ENCODE measurements at places on chromosomes 2 and 18.

DNA sequence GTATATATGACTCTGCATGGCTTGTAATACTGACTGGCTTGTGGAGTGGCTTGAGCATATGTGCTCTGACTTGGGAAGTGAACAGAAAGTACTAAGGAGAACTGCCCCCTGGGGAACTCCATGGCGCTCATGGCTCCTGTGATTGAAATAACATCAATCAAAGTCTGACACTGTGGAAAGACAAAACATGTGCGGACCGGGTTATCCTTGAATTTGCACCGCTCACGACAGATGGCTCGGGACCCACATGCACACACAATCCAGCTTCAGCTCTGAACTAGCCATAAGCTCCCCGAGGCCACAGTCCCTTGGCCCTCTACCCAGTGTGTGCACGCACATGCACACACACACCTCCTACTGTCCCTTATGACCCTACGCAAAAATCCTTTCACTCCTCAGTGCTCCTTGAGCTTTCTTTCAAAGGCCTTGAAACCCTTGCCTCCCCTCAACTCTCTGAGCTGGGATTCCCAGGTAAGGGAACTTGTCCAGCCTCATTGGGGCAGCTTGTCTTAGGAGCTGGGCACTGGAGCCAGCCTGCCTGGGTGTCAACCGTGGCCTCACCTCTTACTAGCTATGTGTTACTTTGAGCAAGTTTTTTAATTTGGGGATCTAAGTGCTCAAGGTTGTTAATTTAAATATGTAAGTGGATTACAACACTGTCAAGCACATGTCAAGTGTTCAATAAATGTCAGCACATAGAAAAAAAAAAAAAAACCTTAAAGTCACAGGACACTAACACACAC, 43.6 kb downstream of the MRPS5 start:
- DNase-seq, result no peak

DNA sequence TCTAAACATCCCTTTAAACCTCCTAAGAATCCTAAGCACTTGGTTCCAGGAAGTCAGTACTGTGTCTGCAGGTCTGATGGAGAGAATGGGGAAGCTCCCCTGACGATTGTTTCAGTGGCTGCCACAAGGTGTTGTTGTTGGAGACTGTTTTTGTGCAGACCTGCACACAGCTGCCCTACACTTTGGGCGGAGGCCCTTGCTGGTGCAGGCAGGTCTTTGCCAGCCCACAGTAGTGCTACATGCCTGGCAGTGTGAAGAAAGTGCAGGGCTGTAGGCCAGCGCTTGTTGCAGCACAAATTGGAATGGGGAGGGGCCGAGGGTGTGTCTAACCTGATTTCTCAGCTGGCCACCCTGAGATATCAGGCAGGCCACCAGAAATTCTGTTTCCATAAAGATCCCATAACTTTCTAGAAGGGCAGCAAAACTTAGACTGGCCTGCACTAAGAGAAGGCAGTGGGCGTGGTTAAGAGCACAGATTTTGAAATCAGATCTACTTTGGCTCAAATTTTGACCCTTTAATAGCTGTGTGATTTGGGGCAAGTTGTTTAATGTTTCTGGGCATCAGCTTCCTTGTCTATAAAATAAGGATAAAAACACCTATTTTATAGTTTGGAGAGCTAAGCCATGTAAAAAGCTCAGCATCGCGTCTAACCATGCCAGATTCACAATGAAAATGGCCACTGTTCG, 83.7 kb upstream of the SLC1A4 start:
- DNase-seq, result no peak

DNA sequence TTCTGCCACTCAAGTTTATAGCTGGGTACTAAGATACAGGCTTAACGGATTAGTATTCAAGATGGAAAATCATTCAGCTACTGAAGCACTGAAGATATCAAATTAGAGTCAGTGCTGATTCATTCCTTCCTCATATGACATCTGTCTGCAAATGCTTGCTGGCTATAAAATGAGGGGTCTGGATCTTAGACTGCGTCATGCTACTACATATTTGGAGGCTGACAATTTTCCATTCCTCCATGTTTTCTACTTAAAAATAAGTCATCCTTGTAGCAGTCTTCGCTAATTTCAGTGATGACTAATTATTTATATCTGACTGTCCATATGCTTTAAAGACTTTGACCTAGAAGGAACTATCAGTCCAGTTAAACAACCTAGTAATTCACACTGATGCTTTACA, 233.4 kb downstream of the RIT2 start:
- DNase-seq, result no peak

- DNase-seq, result peak; percentile 63
These were observed 21.4 kb upstream of the SPIRE1 start for GRCh38 chr18:12679183-12679786.

- DNase-seq, result peak; percentile 5
These were observed 179.9 kb downstream of the PTH2R start for GRCh38 chr2:208586516-208586915.

Measured in hematopoietic multipotent progenitor cell treated with erythropoietin and hydrocortisone succinate and interleukin-3 and kit ligand, for 4 days (in vitro differentiated cells).